Stimulated activated CD4-positive, alpha-beta T cell treated with anti-CD3 and anti-CD28 coated beads, Interleukin-12 subunit alpha, Interleukin-12 subunit beta, amount 100 ng/mL, for 48 hours (primary cell): ENCODE measurements at places on chromosomes 6 and 20.

DNA sequence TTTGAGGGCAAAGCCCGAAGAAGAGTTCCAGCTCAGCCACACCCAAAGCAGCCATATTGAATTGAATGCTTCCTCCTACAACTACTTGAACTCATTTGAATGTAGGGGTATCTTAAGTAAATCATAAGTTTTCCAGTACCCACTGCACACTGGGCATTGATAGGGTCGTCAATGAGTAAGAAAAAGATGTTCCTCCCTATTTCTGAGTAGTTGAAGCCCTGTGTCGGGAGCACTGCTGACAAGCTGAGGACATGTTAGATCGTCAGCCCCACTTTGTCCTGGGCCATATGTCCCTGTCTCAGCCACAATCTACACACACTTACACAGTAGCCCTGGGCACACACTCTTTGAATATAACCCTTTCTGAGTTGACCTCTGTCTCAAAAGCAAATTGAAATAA is 105.7 kb downstream of the ARHGAP18 start:
- no peak for DNase-seq

GRCh38 chr6:14567842-14568241 is 450.3 kb downstream of the CD83 start:
- DNase-seq, result no peak

DNA sequence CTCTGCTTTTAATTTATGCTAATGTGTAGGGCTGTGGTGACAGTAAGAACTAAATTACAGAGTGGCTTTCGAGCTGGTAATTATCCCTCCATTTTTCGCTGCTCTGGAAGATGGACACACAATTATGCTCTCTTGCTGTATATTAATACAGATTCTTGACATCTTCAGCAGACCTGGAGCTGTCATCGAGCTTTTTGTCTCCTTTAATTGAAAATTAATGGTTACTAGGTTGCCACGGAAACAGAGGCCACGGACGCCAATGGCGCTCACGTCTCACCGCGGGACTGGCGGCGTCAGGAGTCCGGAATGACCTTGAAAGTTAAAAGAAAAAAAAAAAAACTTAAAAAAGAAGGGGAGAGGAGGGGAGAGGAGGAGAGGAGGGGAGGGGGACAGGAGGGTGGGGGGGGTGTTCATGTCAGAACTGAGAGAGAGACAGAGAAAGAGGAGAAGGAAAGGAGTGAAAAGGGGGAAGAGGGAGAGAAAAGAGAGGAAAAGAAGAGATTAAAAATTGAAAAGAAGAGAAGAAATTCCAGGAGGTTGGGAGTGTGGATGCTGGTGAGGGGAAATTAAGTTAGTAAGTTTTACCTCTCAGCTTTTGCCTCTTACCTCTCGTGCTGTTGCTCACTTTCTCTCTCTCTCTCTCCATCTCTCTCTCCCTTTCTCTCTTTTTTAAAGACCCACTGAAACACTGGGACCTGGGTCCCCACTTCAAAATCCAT is 22.1 kb upstream of the FOXP4 start:
- no peak for DNase-seq

DNA sequence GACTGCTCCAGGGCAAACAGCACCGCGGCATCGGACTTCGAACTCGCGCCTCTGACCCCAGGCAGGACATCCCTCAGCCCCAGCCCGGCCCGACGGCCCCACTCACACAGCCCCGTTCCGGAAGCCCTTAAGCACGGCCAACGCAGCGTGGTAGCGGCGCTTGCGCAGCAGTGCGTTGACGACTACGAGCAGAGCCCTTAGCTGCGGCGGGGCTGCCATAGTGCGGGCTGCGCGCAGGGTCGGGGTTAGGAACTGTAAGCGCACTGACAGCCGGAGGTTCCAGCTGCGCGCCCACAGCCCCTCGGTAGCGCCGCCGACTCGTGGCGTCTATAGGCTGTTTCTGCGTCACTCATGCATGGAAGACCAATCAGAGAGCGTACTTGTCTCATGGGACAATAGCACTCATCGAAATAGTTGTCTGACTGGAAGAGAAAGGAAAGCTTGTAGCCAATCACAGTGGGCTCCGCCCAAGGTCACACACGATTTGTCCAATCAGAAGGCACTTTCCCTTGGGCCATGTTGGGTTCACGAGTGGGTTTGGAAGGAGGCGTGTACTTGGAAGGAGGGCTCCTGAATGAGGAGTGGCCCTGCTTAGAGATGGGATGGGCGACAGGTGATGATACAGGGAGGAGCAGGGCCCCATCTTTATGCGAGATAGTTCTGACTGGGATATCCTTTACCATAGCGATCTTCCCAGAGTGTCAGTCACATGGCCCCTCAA is at the start of gene PXMP4:
PXMP4 (minus strand) TSS at position 322 of the 721 bp plus-strand sequence; CDS start at position 219, 103 bp downstream.
- DNase-seq, result peak; percentile 78

DNA sequence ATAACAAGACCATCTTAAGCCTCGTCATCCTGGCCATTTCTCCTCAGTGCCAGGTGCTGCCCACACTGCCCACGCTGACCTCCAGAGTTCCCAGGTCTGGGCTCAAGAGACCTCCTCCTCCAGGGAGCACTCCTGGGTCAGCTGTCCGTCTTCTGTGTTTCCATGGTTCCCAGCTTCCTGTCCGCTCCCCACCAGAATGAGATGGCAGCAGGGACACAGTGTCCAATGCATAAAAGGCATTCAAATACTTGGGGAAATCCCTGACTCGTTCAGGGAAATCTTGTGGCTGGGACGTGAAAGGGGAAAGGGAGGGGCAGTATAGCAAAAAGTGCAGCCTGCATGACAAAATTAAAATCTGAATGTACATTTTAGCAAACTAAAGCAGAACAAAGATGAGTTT is 54.3 kb downstream of the SLC23A2 start:
- DNase-seq, result no peak

DNA sequence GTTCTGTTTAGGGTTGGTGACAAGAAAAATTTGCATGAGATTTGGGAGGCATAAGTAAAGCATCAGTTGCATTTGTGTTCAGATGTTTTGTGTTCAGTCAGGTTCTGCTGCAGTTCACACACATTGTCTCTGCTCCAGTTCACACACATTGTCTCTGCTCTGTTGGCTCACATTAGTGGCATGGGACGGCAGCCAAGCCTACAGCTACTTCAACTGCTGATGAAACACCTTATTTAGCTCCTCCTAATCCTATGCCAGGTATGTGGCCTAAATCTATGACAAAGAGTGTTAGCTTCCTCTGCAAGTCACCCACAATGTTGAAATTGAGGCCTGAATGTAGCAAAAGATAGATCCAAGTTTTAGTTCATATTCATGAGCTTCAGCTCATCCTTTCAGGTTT is 278.1 kb upstream of the SYNCRIP start:
- DNase-seq, result no peak
